Iris pigment epithelial cell (primary cell): ENCODE measurements at places on chromosomes 2 and 18.

DNA sequence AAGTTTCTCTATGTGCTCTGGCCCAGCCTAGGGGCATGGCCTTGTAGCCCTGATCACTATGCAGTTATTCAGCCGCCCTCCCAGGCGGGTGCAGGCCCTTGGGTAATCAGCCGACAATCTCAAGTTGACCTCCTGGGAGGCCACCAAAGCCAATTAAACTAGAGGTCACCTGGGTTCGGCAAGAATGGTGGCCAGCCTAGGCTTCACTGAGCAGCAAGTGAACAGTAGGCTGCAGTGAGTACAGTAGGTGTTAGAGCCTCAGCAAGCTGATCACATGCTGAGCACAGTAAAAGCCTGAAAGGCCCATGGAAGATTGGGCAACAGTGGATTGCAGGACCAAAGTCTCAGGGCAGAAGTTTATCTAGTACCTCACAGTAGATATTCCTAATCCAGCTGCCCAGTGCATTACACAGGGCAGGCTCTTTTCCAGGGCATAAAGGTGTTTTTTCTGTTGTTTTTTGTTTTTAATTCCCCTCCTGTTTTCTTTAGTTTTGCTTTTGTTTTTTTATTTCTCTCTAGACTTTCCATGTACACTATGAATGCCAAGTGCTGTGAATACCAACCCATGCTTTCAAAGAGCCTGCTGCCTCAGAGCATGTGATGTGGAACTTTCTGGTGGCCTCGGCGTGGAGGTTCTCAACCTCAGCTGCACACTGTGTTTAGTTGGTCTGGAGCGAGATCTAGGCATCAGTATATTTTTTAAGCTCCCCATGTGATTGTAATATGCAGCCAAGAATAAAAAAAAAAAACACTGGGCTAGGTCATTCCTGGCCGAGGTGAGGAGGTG is 55.9 kb upstream of the ATL2 start:
- DNase-seq = peak; percentile 7

GRCh38 chr18:11425211-11425610 is 184.2 kb upstream of the SLC35G4 start:
- DNase-seq = no peak

DNA sequence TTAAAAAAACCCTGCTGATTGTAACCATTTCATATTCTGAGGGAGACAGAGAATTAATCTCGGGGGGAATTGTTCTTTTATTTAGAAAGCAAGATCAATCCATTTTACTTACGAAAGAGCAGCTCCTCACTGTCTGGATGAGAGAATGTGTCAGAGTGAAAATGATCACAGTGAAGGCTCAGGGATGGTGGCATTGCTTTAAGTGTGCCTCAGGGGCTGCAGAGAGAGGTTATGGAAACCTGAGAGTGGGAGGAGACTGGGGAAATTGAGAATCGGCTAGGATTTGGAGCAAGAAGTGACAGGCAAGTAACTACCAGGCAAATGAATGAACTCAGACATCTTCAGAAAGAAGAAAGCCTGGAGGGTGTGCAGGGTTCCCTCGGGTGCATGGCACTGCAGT is 34.2 kb downstream of the MRPL35 start:
- DNase-seq = no peak

DNA sequence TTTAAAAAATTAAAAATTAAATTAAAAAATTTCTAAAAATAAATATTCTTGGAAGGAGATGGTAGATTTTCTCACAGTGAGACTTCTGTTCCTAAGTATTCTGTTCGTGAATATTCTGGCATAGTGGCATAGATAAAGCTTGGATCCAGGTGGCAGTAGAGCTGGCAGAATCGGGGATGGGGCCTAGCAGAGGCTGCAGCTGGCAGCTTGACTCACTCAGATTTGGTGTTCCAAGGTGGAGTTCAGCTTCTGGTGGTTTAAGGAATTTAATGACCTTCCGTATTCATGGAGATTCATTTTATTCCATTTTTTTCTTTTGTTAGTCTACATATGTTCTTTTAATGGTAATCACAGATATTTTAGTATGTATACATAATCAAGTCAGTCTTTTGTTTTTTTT is 19.9 kb downstream of the ARMC9 start:
- DNase-seq = no peak

DNA sequence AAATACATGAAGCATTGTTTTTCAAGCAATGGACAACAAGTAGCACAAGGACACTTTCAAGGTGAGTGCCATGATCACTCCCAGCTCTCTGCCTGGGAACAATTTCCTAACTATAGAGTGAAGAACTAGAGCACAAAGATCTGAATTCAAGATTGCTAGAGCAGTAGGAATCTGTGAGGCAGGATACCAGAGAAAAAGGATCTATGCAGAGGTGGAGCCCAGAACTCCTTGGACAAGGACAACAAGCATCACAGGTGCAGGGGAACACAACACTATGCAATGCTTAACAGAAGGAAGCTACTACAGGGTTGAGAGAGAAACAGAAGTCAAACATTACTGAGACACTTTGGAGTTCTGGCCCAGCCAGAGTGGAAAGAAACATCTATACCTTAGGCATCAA is 24.7 kb downstream of the ATL2 start:
- DNase-seq = no peak

DNA sequence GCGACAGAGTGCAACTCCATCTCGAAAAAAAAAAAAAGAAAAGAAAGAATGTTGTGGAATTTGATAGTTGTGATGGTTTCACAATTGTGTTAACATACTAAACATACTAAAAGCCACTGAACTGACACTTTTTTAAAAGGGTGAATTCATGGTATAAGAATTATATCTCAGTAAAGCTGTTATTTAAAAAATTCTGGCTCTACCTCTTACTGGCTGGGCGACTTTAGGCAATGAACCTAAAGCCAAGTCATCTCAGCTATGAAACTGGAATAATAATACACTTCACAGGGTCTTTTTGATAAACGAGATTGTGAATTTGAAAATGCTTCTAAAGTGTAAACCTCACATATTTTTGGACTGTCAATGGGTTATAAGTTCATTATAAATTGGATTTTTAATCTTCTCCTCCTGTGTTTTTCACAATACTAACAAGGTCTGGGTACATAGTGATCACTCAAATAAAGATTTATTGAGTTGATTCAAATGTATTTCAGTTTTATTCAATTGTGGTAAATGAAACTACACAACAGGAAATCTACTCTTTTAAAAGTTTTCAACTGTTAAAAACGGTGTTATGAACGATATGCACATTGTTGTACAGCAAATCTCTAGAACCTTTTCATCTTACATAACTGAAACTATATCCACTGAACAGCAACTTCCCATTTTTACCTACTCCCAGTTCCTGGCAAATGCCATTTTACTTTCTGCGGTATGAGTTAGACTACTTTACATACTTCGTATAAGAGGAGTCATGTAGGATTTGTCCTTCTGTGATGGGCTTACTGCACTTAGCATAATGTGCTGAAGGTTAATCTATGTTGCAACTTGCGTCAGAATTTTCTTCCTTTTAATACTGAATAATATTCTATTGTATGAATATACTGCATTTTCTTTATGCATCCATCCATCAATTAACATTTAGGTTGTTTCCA is 43.0 kb upstream of the GTF2A1L start:
- no peak for DNase-seq

DNA sequence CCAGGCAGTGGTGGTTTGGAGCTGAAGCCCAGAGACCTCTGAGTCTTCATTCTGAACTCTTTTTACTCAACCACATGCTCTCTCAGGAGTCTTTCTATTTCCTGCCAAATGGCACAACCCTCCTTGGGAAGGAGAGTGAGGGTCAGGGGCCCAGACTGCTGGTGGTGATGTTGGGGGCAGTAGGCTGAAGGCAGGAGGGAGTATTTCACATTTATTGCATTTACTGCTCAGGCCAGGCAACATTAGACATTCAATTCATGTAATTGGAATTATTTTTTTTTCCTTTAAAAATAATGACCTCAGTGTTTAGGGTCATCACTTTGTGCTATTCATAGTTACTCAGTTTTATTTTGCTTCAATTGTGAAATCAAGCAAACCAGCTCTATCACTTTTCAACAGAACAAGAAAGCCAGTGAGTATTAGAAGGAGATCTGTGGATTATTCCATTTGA is 311.3 kb upstream of the NT5C1B start:
- DNase-seq = peak; percentile 14

- peak; percentile 28 for DNase-seq
These were observed 43.9 kb downstream of the PSD4 start for GRCh38 chr2:113217455-113218282.

DNA sequence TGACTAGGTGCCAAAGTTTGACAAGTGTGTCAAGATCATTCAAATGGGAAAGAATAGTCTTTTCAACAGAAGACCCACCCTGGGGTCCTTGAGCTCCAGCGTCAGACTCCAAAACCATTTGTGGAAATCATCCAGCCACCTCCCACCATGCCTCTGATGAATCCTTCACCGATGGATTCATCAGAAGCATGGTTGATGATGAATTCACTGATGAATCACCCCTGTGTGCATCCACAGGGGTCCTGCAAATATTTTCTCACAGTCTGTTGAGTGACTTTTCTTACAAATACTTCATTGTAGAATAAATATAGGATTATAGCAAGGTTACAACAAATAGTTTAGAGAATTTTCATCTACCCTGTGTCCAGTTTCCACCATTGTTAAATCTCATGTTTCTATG is 4.3 kb downstream of the UGT1A9 start:
- peak; percentile 18 for DNase-seq

GRCh38 chr2:224909885-224910573 is 132.2 kb downstream of the DOCK10 start:
- DNase-seq = peak; percentile 93

- DNase-seq = no peak
These were observed 77.5 kb downstream of the NCK2 start for GRCh38 chr2:105822186-105822585.

DNA sequence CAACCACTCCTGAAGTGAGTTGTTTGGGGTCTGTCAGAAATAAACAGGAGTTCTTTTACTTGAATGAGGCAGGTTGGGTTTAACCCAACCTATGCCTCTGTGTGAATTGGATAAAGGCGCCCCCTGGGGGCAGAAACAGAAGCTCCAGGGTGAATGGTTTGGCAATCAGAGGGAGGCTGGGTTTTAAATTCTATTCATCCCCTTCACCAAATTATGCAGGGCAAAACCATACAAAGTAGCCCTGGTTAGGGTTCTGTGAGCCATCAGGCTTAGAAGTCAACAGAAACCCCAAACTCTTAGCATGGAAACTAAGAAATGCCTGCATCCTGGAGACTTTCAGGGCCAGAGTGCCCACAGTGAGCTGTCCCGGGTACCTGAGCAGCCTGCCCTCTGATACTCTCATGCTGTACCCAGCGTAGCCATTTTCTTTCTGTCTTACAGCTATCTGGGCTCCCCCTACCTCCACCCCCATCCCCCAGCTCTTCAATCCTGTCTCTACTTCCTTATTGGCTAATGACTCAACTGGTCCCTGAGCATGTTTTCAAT is 241.5 kb downstream of the ICOS start:
- DNase-seq = peak; percentile 10

GRCh38 chr18:9435041-9435440 is 40.3 kb upstream of the RALBP1 start:
- DNase-seq = no peak

DNA sequence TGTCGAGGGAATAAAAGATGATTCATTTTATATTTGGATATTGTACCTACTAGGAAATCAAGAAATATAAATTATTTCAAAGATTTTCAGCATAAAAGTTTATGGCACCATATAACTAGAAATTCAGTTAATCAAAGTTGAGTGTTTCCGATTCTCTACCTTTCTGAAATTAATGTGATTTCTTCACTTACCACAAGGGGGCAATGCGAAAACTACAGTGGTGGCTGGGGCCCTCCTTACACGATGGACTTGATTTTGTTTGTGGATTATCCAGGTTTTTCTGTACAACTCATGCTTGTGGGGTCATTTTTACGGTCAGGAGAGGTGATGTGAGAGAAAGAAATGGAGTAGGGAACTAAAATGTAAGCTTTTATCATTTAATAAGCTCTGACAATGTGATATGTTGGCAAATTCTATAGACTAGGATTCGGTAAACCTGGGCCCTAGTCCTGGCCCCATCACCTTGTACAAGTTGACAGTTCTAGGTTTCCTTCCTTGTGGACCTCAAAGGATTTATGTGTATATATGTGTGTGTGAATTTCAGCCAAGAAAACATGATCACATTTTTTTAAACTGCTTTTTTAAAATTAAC is 47.6 kb downstream of the G6PC2 start:
- DNase-seq = peak; percentile 20

- no peak for DNase-seq
These were observed 139.0 kb downstream of the ANTXR1 start for GRCh38 chr2:69151931-69152330.

DNA sequence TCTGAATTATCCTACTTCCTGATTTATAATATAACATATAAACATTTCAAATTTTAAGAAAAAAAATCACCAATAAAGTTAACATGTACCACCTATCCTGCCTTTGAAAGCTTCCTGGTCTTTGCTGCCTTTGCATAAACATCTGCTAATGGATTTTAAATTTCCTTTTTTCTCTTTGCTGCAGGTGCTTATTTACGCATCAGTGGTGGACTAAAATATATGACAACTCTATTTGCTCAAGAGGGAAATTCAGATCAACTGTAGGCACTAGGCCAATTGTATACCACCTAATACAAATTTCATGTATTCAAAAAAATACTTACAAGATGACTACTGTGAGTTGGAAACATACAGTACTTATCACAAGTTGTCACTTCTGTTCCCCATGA is 57.2 kb downstream of the RAD51AP2 start:
- DNase-seq = no peak

DNA sequence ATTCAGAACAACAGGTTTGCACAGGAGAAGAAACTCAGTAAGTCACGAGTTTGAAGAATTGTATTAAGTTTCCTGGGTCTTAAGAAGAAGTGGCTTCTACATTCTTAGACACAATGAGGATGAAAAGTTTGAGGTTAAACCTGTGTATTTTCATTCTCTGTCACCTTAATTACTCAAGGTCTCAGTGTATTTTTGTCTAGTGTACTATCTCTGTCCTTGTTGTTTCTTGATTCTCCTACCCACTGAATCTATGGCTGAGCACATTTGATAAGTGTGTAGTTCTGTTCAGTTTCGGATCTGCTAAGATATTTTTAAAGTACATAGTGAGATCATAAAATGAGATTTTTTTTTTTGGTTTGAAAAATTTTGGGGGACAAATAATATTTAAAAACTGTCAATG is 460.7 kb downstream of the NRXN1 start:
- no peak for DNase-seq

GRCh38 chr2:188292348-188293239 is 920 bp downstream of the GULP1 start:
- peak; percentile 72 for DNase-seq
